Activated B cell treated with CpG ODN at 0.5 μM for 24 hours (primary cell): ENCODE measurements at places on chromosomes 5 and 9. TPM values are rescaled to one million over a fixed set of nuclear protein-coding genes. Genes with fewer than 3 reads are reported as not detected.

The INSL6 gene
- total RNA-seq, result not detected in 2 replicates

The PCDHA4 gene
- total RNA-seq, result not detected in 2 replicates

The NEUROG1 gene
- not detected in 2 replicates for total RNA-seq

The SDHA gene
- total RNA-seq, result 90.5 and 95.7 TPM in 2 replicates

The GPRIN1 gene
- total RNA-seq, result 2.8 and 3.2 TPM in 2 replicates

The FOXD4L5 gene
- total RNA-seq, result 0.49 and 0.75 TPM in 2 replicates

The GLDC gene
- 2.3 and 2.6 TPM in 2 replicates for total RNA-seq

The MED10 gene
- total RNA-seq, result 45.0 and 47.7 TPM in 2 replicates

DNA sequence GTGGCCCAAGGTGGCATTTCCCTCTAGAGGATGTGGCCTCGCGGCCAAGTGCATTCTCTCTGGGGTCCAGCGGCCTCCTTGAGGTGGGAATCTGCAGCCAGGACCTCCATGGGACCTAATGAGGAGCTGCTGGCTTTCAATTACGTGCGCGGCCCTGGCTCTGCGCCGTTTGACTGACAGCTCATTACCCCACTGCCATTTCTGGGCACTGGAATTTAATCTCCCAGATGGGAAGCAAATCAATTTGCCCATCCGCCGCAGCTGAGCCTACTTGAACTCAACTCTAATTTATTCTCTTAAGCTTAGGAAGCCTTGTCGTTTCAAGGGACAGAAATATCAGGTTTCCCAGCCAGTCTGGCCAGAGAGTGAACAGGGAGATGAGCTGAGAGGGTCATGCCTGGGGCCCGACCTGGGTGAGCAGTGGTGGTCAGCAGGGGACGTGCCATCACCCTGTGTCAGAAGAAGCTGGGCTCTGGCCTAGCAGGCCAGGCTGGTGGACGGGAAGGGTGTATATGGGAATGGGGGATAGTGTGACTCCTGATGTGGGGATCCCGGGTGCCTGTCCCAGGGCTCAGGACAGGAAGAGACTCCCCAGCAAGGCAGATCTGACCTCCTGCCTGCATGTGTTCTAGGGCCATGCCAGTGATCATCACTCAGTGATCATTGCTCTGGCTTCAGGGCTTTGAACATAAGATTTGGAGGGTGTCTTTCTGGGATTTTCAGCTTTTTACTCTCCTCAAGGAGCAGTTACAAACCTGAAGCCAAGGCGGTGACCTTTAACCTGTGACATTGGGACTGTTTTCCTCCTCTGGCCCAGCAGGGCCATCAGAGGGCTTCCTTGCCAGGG, 69.7 kb downstream of the MACROH2A1 start:
- no peak for DNase-seq

DNA sequence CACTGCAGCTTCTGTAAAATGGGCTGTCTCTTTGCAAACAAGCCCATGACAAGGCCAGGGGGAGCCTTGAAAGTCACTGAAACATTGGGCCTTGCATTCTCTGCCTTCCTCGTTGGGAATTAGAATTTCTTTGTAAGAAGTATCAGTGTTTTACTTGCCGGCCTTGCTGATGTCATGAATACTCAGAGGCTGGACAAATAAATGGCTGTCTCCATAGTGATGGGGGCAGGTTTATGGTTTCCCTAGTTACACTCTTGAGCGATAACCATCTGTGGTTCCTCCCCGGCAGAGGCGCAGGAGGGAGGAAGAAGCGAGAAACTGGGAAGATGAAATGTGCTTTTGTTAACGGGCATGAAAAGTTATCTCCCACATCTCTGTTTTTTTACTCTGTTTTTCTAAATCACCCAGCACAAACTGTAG, 272.7 kb upstream of the PANK3 start:
- no peak for DNase-seq
